IPS DF 19.7 (cell line): ENCODE measurements at places on chromosomes 4 and X.

- no peak for DNase-seq
Measured at GRCh38 chr4:164614329-164614728, 139.6 kb upstream of the SMIM31 start.

DNA sequence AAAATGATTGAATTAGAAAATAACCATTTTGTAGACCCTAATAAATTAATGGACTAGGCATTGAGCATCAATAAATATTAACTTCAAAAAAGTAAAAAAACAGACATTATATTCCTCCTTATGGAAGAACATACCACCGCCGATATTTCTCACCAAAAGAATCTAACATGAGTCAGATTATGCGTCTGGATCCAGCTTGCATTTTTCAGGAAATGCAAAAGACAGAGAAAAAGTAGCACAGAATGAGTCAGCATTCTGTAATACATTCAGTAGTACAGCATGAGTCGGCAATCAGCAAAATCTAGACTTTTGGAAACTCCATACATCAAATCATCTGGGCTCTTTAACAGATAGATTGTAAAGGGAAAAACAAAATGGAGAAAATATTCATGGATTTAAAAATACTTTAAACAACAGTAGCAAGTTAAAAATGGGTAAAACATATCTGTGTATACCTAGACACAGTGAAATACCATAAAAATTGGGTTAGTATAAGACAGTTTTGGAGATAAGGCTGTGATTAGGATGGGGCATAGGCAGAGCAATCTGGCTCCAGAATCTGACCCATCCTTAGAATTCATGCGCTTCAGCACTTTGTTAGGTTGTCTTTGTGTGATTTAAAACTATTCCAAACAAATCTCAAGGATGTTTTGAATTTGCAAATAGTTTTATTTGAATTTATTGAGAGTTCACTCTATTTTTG lies 633.0 kb upstream of the FAM241A start:
- DNase-seq: no peak

GRCh38 chrX:40933132-40933705 lies 152.0 kb upstream of the USP9X start:
- DNase-seq: no peak

- no peak for DNase-seq
Measured at GRCh38 chr4:658681-659667, 15.1 kb downstream of the ATP5ME start.

DNA sequence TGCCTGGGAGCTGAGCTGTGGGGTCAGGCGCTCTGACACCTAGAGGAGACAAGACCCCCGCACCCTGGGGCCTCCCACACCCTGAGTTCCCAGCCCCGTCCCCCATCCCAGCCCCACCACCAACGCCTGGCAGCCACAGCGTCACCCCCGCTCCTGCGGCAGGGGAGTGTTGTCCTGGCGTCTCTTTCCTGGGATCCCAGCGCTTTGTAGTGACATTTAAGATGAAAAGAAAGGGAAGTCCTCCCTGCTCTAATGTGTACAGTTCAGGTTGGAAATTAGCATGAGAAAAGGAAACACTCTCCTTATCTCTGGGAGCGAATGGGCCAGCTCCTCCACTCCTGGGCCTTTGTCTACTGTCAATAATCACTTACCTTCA lies 112.1 kb downstream of the FAM53A start:
- no peak for DNase-seq

GRCh38 chr4:30429813-30430761 lies 290.1 kb upstream of the PCDH7 start:
- no peak for DNase-seq

- DNase-seq: no peak
Measured at GRCh38 chr4:110815950-110816349, 193.1 kb upstream of the PITX2 start.

DNA sequence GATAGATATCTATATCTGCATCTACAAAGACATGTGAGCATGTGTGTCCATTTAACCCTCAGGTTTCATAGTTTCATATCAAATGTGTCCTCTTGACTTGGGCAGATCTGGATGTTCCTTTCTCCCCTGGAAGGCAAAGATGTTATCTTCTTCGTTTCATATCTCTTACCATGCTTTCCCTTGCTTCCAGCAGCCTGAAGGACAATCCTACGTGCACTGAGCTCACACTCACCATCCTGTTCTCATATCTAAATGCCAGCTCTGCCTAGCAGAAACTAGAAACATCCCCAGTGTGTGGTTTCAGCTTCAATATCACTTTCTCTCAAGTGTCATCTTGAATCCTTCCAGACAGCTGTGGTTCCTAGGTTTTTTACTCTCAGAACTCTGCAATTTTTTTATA lies 66.2 kb downstream of the ZAR1 start:
- DNase-seq: no peak

GRCh38 chr4:126564283-126564854 lies 1068.4 kb upstream of the INTU start:
- no peak for DNase-seq

DNA sequence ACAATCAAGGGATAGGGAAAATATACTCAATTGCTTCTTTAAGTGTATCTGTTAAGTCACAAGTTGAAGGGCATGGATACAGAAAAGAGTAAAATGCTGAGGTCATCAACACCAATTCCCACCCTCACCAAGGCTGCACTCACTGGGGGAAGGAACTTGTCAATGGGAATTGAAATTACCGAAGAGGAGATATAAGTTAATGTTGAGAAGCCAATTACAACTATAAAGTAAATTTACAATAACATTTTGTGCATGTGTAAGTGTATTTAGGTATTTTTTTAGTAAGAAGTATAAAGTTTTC lies 255.1 kb upstream of the KCNIP4 start:
- no peak for DNase-seq

DNA sequence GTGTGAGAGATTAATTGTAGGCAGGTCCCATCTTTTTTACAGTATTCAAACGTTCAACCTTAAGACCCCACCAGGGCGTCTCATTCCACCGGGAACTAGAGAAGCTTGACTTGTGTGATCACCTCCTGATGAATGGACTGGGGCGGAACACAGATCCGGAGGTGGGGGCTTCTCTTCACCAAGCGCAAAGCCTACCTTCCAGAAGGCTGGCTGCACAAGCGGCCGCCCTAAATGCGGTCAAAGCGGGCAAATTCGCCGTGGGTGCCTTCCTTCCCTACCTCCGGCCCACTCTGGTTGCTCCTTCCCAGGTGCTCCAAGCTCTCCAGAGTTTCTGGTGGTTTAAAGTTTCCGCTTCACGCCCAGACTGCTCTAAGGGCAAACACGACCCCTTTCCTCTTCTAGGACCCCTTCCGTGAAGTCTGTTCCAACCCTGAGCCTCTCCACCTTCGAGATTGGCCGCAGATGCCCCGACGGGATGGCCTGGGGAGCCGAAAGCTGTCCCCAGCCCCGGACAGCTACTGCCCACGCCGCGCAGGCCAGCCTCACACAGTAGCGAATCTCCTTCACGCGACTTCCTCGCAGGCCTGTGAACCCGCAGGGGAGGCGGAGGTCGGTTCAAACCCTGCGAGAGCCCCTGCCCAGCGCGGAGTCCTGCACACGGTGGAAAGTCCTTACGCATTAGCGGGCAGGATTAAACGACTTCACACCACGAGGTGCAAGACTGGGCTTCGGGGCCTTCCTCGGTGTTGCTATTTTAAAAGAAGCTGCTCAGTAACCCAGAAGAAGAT lies 1.6 kb upstream of the WWC2 start:
- DNase-seq: no peak

DNA sequence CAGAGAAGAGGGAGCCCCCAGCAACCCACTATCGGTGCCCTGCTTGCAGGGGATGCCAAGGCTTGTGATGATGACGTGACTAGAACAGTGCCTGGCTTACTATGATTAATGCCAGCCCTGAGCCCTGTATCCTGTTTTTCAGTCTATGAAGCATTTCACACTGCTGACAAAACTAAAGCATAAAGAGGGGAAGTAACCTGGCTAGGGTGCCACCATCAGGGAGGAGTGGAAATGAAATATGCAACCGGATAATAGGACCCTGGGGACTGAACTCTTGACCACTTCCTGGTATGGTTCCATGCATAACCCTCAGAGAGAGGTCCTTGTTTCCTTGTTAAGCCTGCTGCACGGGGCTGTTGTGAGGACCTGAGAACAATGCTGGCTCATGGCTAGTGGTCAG lies 50.3 kb downstream of the MED28 start:
- no peak for DNase-seq
